Naive B cell (primary cell): ENCODE measurements at places on chromosomes 11 and 22. TPM values are rescaled to one million over a fixed set of nuclear protein-coding genes. Genes with fewer than 3 reads are reported as not detected.

- no peak overlapping the region for H3K4me3 ChIP-seq
- H3K27ac ChIP-seq, result no peak overlapping the region
- no peak for DNase-seq
- H3K36me3 ChIP-seq, result no peaks in the 10 kb centered on the region
Measured at GRCh38 chr11:35412285-35412684, 7.1 kb downstream of the SLC1A2 start.

Gene CCDC157
- polyA plus RNA-seq, result 0.95 TPM

Gene RNF215
- polyA plus RNA-seq, result not detected

GRCh38 chr11:43282607-43283440 is 29.0 kb upstream of the API5 start:
- H3K27me3 ChIP-seq, result peaks cover 26% of the 10 kb centered on the region
- H3K4me3 ChIP-seq, result no peak overlapping the region
- no peaks in the 10 kb centered on the region for H3K4me1 ChIP-seq

- DNase-seq, result no peak
- H3K36me3 ChIP-seq, result peaks cover 22% of the 10 kb centered on the region
- no peaks in the 10 kb centered on the region for H3K4me1 ChIP-seq
- no peak overlapping the region for H3K4me3 ChIP-seq
- H3K27ac ChIP-seq, result no peak overlapping the region
Measured at GRCh38 chr11:2591805-2592204, 108.0 kb downstream of the KCNQ1OT1 start.

- no peak overlapping the region for H3K27ac ChIP-seq
- H3K36me3 ChIP-seq, result no peaks in the 10 kb centered on the region
- H3K27me3 ChIP-seq, result peaks cover 67% of the 10 kb centered on the region
- H3K4me3 ChIP-seq, result no peak overlapping the region
- H3K4me1 ChIP-seq, result peaks cover 4% of the 10 kb centered on the region
- no peak for DNase-seq
Measured at GRCh38 chr11:2097356-2097997, 41.7 kb downstream of the IGF2 start.

Gene SLC17A6
- polyA plus RNA-seq, result not detected

DNA sequence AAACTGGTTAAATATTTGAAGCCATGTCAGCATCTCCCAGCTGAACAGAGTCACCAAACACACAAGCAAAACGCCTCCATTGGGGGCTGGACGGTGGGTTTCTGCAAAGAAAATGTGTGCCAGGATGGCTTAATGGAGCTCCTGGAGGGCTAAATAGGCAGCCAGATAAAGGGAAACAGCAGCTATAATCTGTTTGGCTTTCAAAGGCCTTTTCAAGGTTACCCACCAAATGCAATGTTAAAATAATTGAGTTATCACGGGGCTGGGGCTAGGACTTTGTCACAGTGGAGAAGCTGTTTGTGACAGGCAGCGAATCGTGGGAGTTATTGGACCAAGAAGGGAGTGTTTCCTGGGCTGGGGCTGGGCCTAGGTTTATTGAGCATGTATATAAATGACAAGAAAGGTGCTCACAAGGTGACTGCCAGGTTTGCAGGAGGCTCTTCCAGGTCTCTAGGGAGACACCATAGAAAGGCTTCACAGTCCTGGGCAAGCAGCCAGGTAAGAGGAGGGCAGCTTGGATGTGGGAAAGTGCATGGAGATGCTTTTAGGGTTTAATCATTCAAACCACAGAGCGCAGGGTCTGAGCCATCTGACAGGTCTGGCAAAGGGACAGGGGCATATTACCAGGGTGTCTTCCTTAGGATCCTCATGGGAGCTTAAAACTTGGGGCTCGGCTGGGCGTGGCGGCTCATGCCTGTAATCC is 28.3 kb downstream of the GRIK4 start:
- H3K27ac ChIP-seq, result no peak overlapping the region
- peaks cover 4% of the 10 kb centered on the region for H3K27me3 ChIP-seq
- no peak for DNase-seq
- peak overlapping the region; percentile 42 for H3K4me3 ChIP-seq
- peaks cover 19% of the 10 kb centered on the region for H3K4me1 ChIP-seq

DNA sequence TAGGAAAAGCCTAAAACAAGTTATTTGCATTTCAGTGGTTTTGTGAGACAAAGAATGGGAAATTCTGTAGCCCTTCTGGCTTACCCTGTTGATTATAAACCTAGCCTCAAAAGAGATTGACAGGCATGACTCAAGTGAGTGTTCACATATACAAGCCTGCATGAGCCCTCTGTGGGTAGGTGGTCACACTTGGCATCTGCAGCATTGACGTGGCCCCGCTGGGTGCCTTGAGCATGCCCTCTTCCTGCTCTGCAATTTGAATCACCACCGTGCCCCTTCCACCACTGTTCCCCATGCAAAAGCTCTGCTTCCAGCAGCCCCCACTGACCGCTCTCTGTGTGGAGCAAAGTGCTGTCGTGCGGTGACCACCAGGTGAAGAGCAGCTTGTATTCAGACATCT is 21.0 kb upstream of the ADSL start:
- H3K4me3 ChIP-seq, result no peak overlapping the region
- peaks cover 8% of the 10 kb centered on the region for H3K36me3 ChIP-seq
- no peak overlapping the region for H3K27ac ChIP-seq
- DNase-seq, result no peak
- H3K4me1 ChIP-seq, result peaks cover 9% of the 10 kb centered on the region

DNA sequence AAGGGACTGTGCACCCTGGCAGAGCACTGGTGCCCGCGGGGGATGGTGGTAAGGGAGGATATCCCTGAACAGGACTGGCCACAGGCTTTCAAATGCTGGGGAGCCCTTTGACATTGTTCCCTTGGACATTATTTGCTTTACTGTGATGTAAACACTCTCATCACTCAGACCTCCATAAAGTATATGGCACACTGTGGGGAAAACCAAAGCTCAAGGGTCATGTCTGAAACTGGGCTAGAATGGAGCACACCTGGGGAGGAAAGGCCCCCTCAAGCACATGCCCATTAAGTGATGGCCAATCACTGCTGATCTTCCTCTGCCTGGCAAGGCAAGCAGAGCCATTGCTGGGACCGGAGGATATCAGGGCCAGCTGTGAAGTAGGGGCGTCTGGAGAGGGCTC is 60.9 kb upstream of the TENM4 start:
- no peaks in the 10 kb centered on the region for H3K4me1 ChIP-seq
- no peak overlapping the region for H3K4me3 ChIP-seq
- H3K27ac ChIP-seq, result no peak overlapping the region
- DNase-seq, result no peak
- no peaks in the 10 kb centered on the region for H3K27me3 ChIP-seq
- no peaks in the 10 kb centered on the region for H3K36me3 ChIP-seq

- no peak for DNase-seq
- H3K27ac ChIP-seq, result no peak overlapping the region
- H3K4me3 ChIP-seq, result no peak overlapping the region
- no peaks in the 10 kb centered on the region for H3K27me3 ChIP-seq
Measured at GRCh38 chr11:119087123-119087522, 2.4 kb downstream of the HMBS start.

Gene OR5P2
- polyA plus RNA-seq, result not detected

DNA sequence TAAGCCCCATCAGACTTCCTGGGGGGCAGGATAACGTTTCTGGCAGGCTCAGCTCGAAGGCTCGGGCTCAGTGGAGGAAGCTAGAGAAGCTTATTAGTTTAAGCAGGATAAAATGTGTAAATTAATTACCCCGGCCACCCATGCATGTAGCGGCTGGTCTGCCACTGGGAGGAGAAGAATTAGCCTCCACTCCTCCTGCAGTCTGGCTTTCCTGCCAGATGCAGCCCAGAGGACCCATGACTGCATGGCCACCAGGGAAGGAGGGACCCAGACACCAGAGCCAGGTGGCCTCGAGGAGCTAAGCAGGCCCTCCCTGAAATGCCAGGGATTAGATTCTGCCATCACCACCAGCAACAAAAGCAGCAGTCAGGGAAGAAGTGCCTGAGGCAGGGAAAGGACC is 32.3 kb downstream of the TRIM29 start:
- no peak for DNase-seq
- H3K27me3 ChIP-seq, result peaks cover 20% of the 10 kb centered on the region
- H3K36me3 ChIP-seq, result no peaks in the 10 kb centered on the region
- no peaks in the 10 kb centered on the region for H3K4me1 ChIP-seq

DNA sequence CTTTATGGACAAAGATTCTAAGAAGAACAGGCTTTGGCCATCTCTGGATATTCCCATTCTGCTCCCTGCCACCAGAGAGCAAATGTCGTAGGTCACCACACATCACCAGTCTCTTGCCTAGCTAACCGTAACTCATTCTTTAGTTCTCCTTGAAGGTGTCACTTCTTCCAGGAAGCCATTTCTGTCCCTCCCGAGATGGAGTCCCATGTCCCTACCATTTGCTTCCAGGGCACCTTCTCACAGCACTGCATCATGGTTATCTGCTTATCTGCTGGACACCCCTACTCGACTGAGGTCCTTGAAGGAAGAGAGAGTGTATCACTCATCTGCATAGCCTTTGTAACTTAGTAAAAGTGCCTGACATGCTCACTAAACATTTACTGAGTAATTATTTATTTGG is 47.6 kb downstream of the FAM83F start:
- H3K4me3 ChIP-seq, result no peak overlapping the region
- peaks cover 15% of the 10 kb centered on the region for H3K4me1 ChIP-seq
- peaks cover 8% of the 10 kb centered on the region for H3K36me3 ChIP-seq
- peaks cover 21% of the 10 kb centered on the region for H3K27me3 ChIP-seq

DNA sequence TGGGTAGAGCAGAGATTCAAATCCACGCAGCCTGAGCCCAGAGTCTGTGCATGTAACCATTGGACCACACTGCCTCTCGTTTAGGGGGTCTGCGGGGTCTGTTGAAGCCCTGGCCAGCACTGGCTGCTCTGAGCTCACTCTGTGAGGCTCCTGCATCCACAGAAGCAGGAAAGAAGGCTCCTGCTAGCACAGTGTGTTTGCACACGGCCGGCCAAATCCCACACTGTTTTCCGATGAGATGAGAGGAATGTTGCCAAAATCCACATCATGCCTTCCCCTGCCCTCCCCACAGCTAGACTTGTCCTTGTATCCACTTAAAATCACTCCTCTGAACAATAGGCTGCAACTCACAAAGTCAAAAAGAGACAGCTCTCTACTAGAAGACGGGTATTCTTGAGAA is 10.6 kb upstream of the SLC22A12 start:
- no peak for DNase-seq
- no peaks in the 10 kb centered on the region for H3K36me3 ChIP-seq
- peaks cover 5% of the 10 kb centered on the region for H3K27me3 ChIP-seq
- H3K4me1 ChIP-seq, result peaks cover 11% of the 10 kb centered on the region
- H3K4me3 ChIP-seq, result no peak overlapping the region

DNA sequence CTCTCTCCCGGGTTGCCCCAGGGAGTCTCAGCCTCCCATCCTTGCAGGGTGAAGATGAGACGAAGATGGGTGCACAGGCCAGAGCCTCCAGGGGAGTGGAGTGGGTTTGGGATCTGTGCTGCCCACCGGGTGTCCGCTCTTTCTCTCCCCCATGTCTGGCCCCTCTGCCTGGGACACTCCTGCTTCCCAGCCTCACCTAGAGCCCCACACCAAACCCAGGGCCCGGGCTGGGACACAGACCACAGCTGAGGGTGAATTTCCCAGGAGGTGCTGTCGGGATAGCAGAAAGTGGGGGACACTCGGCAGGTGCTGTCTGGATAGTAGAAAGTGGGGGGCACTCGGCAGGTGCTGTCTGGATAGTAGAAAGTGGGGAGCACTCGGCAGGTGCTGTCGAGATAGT is 25.0 kb upstream of the KRTAP5-7 start:
- H3K36me3 ChIP-seq, result peaks cover 34% of the 10 kb centered on the region
- H3K4me3 ChIP-seq, result no peak overlapping the region
- no peak overlapping the region for H3K27ac ChIP-seq

Gene VPREB1
- 3.8 TPM for polyA plus RNA-seq

Gene SLC5A12
- polyA plus RNA-seq, result not detected

GRCh38 chr22:46546466-46547178 is 9.2 kb upstream of the CELSR1 start:
- no peak overlapping the region for H3K27ac ChIP-seq
- no peaks in the 10 kb centered on the region for H3K36me3 ChIP-seq
- no peak for DNase-seq
- no peak overlapping the region for H3K4me3 ChIP-seq
- H3K4me1 ChIP-seq, result no peaks in the 10 kb centered on the region
- peaks cover 34% of the 10 kb centered on the region for H3K27me3 ChIP-seq

DNA sequence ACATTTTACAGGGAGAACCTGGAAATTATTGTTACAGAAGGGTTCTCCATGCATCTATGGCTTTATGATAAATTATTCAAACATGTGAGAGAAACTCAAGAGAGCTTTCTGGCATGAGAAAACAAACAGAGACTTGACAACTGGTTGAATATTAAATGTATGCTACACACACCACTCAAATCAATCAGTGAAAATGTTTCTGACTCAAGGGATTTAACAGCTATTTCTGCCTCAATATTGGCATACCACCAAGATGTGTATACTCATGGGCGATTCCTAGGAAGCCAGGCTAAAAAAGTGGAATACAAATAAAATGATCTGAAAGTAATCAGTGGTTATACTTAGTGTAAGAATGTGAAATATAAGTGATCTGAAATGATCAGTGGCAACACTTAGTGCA is 15.8 kb upstream of the OR51T1 start:
- H3K36me3 ChIP-seq, result no peaks in the 10 kb centered on the region
- no peaks in the 10 kb centered on the region for H3K4me1 ChIP-seq
- no peak overlapping the region for H3K4me3 ChIP-seq
- DNase-seq, result no peak

DNA sequence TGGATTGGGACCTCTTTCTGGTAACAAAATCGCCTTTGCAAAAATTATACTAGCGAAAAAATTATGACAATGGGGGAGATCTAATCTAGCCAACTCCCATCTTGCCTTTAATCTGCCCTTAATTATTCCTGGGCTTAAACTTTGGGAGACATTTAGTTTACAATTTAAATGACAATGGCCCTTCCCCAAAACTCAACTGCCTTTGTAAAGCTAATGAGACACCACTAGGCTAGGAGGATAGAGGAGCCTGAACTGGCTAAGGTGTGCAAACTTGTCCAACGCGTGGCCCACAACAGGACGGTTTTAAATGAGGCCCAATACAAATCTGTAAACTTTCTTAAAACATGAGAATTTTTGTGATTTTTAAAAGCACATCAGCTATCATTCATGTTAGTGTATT is 67.3 kb downstream of the RSF1 start:
- peaks cover 8% of the 10 kb centered on the region for H3K4me1 ChIP-seq
- H3K36me3 ChIP-seq, result peaks cover 5% of the 10 kb centered on the region
- H3K27me3 ChIP-seq, result no peaks in the 10 kb centered on the region
- no peak overlapping the region for H3K4me3 ChIP-seq
- DNase-seq, result no peak
- H3K27ac ChIP-seq, result no peak overlapping the region

Gene KDM4D
- polyA plus RNA-seq, result 3.8 TPM

Gene SLC6A5
- not detected for polyA plus RNA-seq

Gene CASP5
- not detected for polyA plus RNA-seq

GRCh38 chr22:27252282-27253049 is 549.1 kb downstream of the MN1 start:
- no peak overlapping the region for H3K4me3 ChIP-seq
- no peak for DNase-seq
- peaks cover 12% of the 10 kb centered on the region for H3K27me3 ChIP-seq
- H3K36me3 ChIP-seq, result peaks cover 13% of the 10 kb centered on the region
- H3K4me1 ChIP-seq, result no peaks in the 10 kb centered on the region
- H3K27ac ChIP-seq, result no peak overlapping the region

Gene SLC43A3
- 19.4 TPM for polyA plus RNA-seq

Gene GGT1
- 0.17 TPM for polyA plus RNA-seq

Gene AMOTL1
- 0.07 TPM for polyA plus RNA-seq

Gene EHD1
- polyA plus RNA-seq, result 84.3 TPM

GRCh38 chr11:2826679-2827056 is 58.9 kb downstream of the CDKN1C start:
- H3K4me3 ChIP-seq, result no peak overlapping the region
- peaks cover 35% of the 10 kb centered on the region for H3K36me3 ChIP-seq
- H3K27ac ChIP-seq, result no peak overlapping the region
- peaks cover 15% of the 10 kb centered on the region for H3K27me3 ChIP-seq

- no peak overlapping the region for H3K4me3 ChIP-seq
- H3K27me3 ChIP-seq, result no peaks in the 10 kb centered on the region
- H3K27ac ChIP-seq, result no peak overlapping the region
- H3K36me3 ChIP-seq, result no peaks in the 10 kb centered on the region
Measured at GRCh38 chr11:108871152-108871551, 206.3 kb downstream of the DDX10 start.
